ENCODE measurements at places on chromosomes 2 and 18. TPM values are rescaled to one million over a fixed set of nuclear protein-coding genes. Genes with fewer than 3 reads are reported as not detected.

GRCh38 chr2:102233132-102233884 is 46.5 kb downstream of the IL1RL2 start:
- H3K4me1 ChIP-seq, result peaks cover 4% of the 10 kb centered on the region
- no peaks in the 10 kb centered on the region for H3K36me3 ChIP-seq
- no peak overlapping the region for H3K4me3 ChIP-seq
- peaks cover 7% of the 10 kb centered on the region for H3K27me3 ChIP-seq
- H3K27ac ChIP-seq, result no peak overlapping the region
- DNase-seq, result no peak

GRCh38 chr2:98569197-98569793 is 39.0 kb downstream of the COA5 start:
- peak; percentile 37 for DNase-seq
- H3K27me3 ChIP-seq, result no peaks in the 10 kb centered on the region
- H3K36me3 ChIP-seq, result peaks cover 20% of the 10 kb centered on the region
- no peak overlapping the region for H3K27ac ChIP-seq
- no peak overlapping the region for H3K4me3 ChIP-seq

DNA sequence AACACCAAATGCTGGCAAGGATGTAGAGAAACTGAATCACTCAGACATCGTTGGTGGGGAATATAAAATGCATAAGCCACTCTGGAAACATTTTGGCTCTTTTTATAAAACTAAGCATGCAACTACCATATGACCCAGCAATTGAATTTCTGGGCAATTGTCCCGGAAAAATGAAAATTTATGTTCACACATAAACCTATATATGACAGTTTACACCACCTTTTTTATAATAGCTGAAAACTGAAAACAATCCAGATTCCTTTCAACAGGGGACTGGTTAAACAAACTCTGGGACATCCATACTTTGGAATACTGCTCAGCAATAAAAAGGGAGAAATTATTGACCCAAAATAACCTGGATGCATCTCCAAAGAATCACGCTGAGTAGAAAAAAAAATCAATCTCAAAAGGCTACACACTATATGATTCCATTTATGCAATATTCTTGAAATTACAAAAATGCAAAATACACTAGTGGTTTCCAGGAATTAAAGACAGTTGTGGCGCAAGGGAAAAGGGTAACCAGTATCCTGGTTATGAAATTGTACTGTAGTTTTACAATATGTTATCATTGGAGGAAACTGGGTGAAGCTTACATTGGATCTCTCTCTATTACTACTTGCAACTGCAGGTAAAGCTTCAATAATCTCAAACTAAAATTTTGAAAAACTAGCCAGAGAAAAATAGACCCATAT is 130.2 kb upstream of the PID1 start:
- H3K36me3 ChIP-seq, result no peaks in the 10 kb centered on the region
- no peak for DNase-seq
- no peaks in the 10 kb centered on the region for H3K4me1 ChIP-seq

SERPINB2 gene
- polyA plus RNA-seq, result 0.39 TPM

DNA sequence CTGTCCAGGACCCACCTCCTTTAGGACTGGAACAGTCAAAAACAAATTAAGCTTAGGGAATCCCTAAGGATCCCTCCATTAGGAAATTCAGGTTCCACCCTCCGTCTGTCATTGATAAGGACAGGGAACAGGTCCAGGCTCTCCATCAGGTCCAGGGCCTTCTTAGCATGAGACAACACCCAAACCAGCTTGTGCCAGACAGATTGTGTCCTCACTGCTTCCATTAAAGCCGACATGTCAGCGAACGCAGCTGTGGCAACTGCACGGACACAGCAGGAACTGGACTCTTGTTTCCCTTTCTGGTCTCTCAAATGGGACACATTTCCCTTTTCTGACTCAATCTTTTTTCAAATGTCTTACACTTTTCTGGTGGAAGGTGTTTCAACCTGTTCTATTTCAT is 81.4 kb downstream of the BCL11A start:
- H3K4me1 ChIP-seq, result peaks cover 69% of the 10 kb centered on the region
- H3K4me3 ChIP-seq, result no peak overlapping the region

DNA sequence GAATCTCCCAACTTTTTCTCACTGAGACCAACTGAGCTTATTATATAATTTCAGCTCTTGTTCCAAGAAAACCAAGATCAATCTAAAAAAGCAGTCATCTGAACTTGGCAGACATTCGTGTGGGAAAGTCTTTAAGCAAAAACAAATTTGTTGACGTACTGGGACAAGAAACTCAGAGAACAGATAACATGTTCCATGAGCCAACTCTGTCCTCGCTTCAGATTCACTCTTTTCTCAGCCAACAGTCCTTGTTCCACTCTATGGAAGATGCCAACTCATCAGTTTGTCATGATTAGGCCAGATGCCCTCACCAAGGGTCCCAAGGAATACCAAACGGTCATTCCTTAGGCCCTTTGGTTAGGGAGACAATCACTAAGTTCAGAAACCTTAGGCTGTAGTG is 224.2 kb upstream of the CTAGE1 start:
- no peaks in the 10 kb centered on the region for H3K27me3 ChIP-seq
- no peak overlapping the region for H3K27ac ChIP-seq
- H3K36me3 ChIP-seq, result no peaks in the 10 kb centered on the region
- no peak overlapping the region for H3K4me3 ChIP-seq

KCNK3 gene
- not detected for polyA plus RNA-seq

GRCh38 chr2:167462379-167462778 is 574.1 kb downstream of the XIRP2 start:
- peaks cover 9% of the 10 kb centered on the region for H3K36me3 ChIP-seq
- H3K4me1 ChIP-seq, result no peaks in the 10 kb centered on the region
- no peaks in the 10 kb centered on the region for H3K27me3 ChIP-seq
- H3K4me3 ChIP-seq, result no peak overlapping the region
- H3K27ac ChIP-seq, result no peak overlapping the region
- no peak for DNase-seq

GRCh38 chr2:159982270-159982669 is 80.1 kb downstream of the PLA2R1 start:
- no peak overlapping the region for H3K4me3 ChIP-seq
- no peak for DNase-seq
- H3K4me1 ChIP-seq, result no peaks in the 10 kb centered on the region
- H3K36me3 ChIP-seq, result no peaks in the 10 kb centered on the region

- H3K27me3 ChIP-seq, result peaks cover 17% of the 10 kb centered on the region
- no peak overlapping the region for H3K4me3 ChIP-seq
- H3K4me1 ChIP-seq, result no peaks in the 10 kb centered on the region
- H3K36me3 ChIP-seq, result no peaks in the 10 kb centered on the region
- H3K27ac ChIP-seq, result no peak overlapping the region
Observed at GRCh38 chr2:74130211-74130995, 17.3 kb downstream of the BOLA3 start.

CCDC121 gene
- polyA plus RNA-seq, result 1.3 TPM

DNA sequence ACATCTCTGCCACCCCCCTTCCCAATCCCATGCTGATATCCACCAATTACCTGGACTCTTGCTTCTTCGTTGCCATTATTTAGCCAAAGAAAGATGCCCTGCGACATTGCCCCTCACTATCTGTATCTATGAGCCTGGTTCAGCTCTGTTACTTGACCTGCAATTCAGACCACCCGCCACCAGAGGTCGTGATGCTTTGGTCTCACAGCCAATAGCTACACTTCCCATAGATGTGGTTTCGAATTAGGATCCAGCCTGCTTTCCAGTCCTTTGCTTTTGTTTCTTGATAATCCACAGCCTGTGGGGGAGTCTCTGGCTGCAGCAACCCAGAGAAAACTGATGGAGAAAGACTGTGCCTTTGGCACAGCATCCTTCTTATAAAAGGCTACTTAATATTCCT is 239.4 kb downstream of the KLHL29 start:
- DNase-seq, result no peak
- H3K27ac ChIP-seq, result no peak overlapping the region
- H3K4me3 ChIP-seq, result no peak overlapping the region
- peaks cover 8% of the 10 kb centered on the region for H3K27me3 ChIP-seq

SULT1C2 gene
- polyA plus RNA-seq, result not detected

GRCh38 chr2:1972948-1973347 is 228.6 kb upstream of the PXDN start:
- H3K27me3 ChIP-seq, result no peaks in the 10 kb centered on the region
- no peaks in the 10 kb centered on the region for H3K4me1 ChIP-seq
- H3K36me3 ChIP-seq, result no peaks in the 10 kb centered on the region
- no peak for DNase-seq
- H3K27ac ChIP-seq, result no peak overlapping the region

CD28 gene
- polyA plus RNA-seq, result 0.13 TPM

DNA sequence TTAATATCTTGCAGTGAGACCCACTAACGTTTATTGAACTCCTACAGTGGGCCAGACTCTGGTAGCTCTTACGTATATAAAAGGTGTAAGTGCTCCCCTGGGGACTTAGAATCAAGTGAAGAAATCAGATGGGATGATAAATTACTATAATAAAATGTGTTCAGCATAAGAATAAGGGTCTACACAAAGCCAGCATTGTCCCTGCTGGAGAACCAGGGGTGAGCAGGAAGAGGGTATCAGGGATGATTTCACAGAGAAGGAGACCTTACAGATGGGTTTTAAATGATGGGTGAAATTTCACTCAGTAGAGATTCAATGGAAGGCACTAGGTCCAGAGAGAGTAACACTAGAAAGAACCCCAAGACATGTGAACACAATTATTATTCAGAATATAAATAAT is 20.7 kb downstream of the NRXN1 start:
- H3K27me3 ChIP-seq, result no peaks in the 10 kb centered on the region
- H3K4me3 ChIP-seq, result no peak overlapping the region
- H3K4me1 ChIP-seq, result no peaks in the 10 kb centered on the region
- DNase-seq, result no peak

PROM2 gene
- not detected for polyA plus RNA-seq

ATG4B gene
- 74.6 TPM for polyA plus RNA-seq

PLGLB2 gene
- not detected for polyA plus RNA-seq

MC5R gene
- not detected for polyA plus RNA-seq

- H3K27ac ChIP-seq, result no peak overlapping the region
- peaks cover 17% of the 10 kb centered on the region for H3K36me3 ChIP-seq
- no peaks in the 10 kb centered on the region for H3K4me1 ChIP-seq
- H3K4me3 ChIP-seq, result no peak overlapping the region
- DNase-seq, result no peak
Observed at GRCh38 chr2:10249798-10250197, 52.9 kb upstream of the HPCAL1 start.

DNA sequence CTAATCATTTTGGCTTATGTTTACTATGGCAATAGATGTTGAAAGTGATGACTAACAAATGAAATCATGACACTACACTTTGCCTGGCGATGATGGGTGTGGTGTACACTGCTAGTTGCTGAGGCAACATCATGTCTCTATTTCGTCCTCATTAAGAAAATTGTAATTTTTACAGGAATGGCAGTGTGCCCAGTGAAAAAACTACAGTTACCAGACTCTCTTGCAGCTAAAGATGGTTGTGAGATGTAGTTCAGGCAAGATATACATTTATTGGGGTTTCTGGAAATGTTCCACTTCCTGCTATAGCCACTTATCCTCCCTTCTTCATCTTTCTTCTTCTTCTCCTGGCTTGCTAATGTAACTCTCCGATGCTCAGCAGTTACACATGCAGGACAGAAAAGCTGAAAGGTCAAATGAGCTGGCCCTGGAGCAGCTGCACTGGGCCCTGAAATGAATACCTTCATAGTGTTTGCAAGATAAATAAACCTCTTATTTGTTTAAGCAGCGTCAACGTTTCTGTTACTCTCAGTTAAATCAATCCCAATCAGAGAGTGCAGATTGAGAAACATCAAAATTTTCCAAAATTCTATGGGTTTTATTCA is 46.0 kb downstream of the SOCS6 start:
- H3K4me3 ChIP-seq, result no peak overlapping the region
- no peaks in the 10 kb centered on the region for H3K4me1 ChIP-seq

GALR1 gene
- polyA plus RNA-seq, result not detected

DNA sequence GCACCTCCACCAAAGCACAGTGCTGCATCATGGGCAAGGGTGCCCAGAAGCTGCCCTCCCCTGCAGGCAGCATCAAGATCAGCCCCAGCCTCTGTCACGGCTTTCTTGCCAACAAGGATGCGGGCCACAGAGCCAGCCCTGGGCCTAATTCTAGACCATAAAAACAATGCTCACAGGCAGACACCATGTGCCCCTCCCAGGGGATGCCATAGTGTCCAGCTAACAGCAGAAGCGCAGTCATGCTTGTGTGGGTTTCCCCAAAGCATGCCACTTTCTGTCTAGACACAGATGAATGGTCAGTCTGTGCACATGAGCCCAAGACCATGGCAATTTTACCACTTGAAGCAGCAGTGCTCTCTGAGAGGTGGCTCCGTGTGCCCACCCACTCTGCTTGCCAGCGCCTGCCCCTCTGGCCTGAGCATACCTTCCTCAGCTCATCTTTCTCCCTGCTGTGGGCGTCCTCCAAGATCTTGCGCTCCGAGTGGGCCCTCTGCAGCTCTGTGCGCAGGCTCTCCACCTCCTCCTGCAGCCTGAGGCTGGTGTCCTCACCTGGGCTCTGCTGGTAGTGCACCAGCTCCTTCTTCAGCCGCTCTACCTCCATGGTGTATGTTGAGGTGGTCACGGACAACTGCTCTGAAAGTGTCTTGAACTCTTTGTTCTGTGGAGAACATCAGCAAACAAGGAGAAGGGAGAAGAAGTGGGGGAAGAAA is 81.3 kb upstream of the ACAA2 start:
- no peaks in the 10 kb centered on the region for H3K36me3 ChIP-seq
- no peak overlapping the region for H3K27ac ChIP-seq
- no peak overlapping the region for H3K4me3 ChIP-seq
- H3K4me1 ChIP-seq, result no peaks in the 10 kb centered on the region
- DNase-seq, result no peak

ATAD2B gene
- 8.7 TPM for polyA plus RNA-seq

- peaks cover 16% of the 10 kb centered on the region for H3K27me3 ChIP-seq
- no peaks in the 10 kb centered on the region for H3K36me3 ChIP-seq
- no peak overlapping the region for H3K4me3 ChIP-seq
- no peak for DNase-seq
- H3K27ac ChIP-seq, result no peak overlapping the region
Observed at GRCh38 chr2:204226305-204226880, 289.8 kb downstream of the ICOS start.

RBMS1 gene
- 44.7 TPM for polyA plus RNA-seq

GAD1 gene
- polyA plus RNA-seq, result not detected

GRCh38 chr2:106044021-106044420 is 150.1 kb downstream of the UXS1 start:
- no peak for DNase-seq
- no peaks in the 10 kb centered on the region for H3K27me3 ChIP-seq
- H3K4me3 ChIP-seq, result no peak overlapping the region
- no peak overlapping the region for H3K27ac ChIP-seq
- H3K36me3 ChIP-seq, result no peaks in the 10 kb centered on the region

DNA sequence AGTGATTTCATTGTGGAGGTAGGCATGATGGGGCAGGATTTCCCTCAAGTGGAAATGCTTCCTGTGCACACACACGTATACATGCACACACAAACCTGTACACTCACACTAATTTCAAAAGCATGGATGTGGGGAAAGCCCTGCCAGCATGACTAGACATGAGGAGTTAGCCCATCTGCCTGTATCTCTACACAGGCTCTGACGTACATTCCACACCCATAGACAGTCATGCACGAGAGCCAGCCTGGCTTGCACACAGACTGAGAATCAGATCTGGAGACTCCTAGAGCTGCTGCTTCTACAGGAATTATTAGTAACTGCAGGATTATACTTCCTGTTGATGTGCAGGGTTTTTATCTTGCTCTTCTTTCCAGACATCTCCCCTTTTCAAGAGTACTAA is 27.3 kb upstream of the NFU1 start:
- H3K27ac ChIP-seq, result no peak overlapping the region
- no peak for DNase-seq
